ENCODE measurements at places on chromosomes 12 and 14.

GRCh38 chr14:54798465-54799124 is 104.0 kb downstream of the GCH1 start:
- no peak for DNase-seq

DNA sequence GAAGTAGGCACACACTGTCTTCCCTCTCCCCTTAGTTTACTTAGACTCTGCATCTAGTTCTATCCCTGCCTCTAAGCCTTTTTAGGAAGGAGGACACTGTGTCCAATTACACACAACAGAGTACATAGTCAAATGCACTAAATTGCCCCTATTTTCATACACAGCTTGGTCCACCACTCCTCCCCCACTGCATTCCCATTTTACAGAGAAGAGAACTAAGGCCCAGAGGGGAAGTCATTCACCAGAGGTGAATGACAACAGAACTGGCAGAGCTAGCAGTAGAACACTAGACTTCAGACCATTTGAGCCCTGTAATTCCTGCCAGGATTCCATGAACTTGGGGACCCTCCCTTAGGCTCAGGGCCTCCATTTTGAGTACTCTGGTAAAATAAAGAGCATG is 1.1 kb upstream of the JPH4 start:
- no peak for DNase-seq

DNA sequence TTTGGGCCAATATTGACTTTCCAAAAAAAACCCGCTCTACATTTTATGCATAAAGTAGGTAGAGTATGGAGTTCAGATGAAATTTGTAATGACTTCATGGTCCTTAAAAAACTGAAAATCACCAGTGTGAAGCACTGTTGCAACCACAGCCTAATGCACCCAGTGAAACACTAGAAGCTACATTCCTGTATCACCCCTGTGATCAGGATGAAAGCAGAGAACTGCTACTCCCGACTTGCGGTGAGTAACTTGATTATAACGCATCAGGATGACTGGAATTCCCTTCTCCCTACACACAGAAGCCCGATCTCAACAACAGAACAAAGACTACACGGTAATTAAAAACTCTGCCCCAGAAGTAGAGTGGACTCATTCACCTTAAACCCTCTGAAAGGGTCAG is 33.8 kb downstream of the SPTB start:
- DNase-seq: no peak

- DNase-seq: no peak
These were observed 6.4 kb downstream of the JKAMP start for GRCh38 chr14:59490756-59491155.

DNA sequence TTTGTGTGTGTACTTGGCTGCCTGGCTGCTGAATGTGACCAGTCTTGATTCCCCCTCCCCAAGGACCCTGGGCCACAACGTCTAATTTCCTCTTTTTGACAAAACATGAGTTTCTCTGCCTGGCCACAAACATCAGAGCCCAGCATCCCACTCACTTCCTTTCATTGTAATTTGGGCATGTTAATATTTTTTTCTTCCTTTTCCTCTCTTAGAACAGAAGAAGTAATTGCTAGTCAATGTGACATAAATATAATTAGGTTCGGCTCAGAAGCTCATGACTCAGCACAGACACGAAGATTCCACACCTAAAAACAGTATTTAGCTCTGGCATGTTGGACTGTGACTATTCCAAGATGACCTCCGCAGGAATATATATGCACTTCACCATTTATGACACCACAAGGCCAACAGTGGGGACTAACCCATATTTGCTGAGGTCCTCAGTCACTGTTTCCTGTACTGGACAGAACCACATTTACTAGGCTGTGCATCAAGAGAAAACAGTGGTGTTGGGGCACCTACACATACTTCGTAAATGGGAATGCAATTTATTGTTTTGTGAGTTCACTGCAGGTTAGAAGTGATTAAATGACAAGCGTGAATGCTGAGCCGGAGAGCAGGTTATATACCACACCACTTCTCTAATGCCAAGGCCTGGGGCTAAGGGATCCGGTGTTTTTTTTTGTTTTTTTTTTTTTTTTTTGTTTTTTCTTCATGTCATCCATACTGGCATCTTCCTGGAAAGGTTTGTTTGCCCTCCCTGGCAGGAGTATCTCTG is 4.2 kb downstream of the GSG1 start:
- DNase-seq: no peak

- DNase-seq: no peak
These were observed 78.4 kb downstream of the FGD4 start for GRCh38 chr12:32477714-32478113.

DNA sequence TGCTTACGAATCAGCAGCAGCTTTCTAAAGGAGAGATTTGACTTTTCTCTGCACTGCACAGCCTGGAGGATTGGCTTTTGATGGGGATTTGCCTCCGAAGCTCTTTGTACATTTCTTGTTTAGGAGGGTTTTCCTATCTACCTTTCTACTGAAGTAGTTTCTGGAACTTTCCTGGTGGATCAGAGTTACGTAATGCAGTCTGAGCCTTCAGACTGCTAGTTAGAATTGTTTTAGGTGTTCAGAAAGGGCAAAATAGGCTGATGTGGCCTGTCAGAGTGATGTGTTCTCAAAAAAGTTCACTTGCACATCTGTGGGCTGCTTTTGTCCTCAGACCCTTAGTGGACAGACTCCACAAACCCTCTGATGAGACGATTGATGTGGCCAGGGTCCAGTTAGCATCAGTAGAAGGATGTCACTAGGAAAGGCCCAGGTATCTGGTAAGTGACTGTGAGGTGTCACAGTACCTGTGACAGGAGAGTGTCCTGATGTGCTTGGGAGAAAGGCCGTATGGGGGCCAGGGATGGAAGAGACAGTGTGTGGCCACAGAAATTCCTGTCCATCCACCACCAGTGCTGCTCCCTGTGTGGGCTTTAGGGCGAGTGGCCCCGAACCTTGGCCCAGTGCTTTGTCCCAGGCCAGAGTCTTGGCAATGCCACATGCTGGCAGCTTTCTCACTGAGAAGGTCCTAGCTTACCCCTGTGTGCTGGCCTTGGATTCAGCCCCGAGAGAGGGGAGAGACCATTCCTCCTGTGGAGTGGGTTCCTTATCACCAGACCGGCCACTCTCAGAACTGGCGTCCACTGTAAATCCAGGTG is 4.4 kb upstream of the ACADS start:
- no peak for DNase-seq

GRCh38 chr12:109542014-109542413 is 31.3 kb downstream of the MMAB start:
- no peak for DNase-seq

DNA sequence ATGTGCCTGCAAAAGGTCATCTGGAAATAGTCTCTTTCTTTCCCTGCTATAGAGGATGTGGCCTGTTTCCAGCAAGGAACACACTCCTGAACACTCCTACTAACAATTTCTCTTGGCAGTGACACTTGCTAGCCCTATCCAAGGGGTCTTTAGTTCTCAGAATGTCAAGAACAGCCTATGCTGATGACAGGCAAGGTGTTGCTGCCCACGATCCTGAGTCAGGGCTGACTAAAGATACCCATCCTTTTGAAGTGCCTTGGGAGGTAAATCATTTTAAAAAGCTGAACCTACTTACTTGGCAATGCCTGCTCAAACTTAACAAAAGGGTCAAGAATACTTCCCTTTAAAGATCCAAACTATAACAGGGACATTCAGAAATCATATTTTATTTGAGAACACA is 1146.4 kb downstream of the VRK1 start:
- no peak for DNase-seq

DNA sequence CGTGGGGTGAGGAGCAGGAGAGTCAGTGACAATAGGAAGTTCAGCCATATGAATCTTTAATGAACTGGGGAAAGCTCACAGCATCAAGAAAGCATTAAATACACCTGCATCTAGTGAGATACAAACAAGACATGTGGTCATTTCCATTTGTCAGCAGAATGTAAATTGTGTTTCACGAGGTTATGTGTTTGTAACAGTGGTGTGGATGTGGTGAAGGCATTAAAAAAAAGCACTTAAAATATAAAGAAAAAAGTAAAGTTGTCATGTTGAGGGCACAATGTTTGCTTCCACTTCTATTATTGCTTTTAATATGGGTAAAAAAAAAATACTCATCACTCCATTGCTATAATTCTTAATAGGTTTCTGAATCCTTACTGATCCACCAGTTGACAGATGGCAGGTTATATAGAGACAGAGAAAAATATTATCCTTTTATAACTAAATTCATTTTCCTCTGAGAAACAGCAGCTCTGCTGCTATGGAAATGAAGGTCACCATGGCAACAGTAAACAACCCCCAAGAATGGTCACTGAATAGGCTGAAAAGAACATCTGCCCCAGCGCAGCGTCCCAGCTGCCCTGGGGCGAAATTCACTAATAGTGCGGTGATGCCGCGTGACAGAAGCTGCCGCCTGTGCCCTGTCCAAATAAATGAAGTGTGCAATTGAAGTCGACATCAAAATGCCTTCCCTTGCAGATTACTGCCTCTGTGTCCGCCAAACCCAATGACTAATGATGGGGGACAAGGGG is 226.1 kb downstream of the FOXN3 start:
- DNase-seq: no peak

DNA sequence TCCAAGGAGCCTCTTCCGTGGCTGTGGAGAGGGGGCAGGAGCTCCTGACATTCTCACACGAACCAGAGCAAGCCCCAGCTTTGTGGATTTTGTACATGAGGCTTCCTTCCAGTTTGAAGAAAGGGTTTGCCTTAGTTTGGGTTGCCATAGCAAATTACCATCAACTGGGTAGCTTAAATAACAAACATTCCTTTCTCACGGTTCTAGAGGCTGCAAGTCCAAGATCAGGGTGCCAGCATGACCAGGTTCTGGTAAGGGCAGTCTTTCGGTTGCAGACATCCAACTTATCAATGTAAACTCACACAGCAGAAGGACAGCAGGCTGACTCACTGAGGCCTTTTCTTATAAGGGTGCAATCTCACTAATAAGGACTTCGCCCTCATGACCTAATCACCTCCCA is 25.9 kb upstream of the STAB2 start:
- DNase-seq: no peak

GRCh38 chr12:52285851-52286530 is 5.3 kb downstream of the KRT81 start:
- peak; percentile 40 for DNase-seq

DNA sequence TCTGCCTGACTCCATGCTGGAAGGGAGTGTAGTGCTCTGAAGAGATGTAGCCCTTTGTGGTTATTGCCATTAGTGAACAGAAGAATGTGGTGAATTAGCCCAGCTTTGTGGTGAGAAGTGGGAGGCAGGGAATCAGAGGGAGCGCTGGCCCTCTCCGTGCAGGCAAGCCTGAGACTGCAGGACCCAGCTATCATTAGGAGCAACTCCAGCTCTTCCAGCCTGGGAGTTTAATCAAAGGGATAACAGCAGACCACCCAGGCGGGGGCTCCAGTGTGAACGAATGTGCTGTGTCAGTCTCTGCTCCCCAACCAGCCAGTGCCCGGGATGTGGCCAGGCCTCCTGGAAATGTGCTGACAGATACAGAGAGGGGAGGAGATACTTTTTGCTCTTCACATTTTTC is 142.7 kb downstream of the TTLL5 start:
- DNase-seq: no peak

- DNase-seq: no peak
These were observed 14.6 kb upstream of the SP1 start for GRCh38 chr12:53365245-53365904.

DNA sequence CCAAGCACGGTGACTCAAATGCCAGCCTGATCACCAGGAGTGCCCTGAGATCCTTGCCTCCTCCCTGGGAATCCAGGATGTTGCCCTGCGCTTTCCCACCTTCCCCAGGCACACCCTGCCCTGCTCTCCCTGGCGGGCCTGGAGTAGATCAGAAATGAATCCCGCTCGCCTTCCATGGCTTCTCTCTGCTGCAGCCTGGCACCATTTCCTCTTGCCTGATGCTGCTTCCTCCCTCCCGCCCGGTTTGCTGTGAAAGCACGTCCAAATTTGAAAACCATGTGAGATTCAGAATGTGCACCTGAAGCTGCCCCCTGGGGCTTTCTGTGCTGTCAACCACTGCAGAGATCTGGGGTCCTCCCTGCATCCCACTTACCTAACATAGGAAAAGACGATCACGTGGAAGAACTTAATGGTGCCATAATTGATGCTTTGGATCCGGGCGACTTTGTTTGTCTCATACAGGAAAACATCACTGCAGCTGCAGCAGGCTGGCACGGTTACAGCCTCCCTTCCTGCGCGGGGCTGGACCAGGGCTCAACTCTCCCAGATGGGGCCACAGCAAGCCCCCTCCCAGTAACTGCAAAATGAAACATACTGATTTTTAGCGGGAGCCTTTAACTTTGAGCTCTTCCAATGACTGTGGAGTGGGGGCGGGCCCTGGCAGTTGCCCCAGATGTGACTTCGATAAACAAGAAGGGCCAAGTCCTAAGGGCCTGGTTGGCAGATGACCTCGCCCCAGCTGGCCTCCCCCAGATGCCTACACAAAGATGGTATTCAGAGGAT is 24.9 kb upstream of the C12orf76 start:
- DNase-seq: no peak

- peak; percentile 95 for DNase-seq
These were observed 7.6 kb downstream of the TSPAN9 start for GRCh38 chr12:3084742-3085141.

DNA sequence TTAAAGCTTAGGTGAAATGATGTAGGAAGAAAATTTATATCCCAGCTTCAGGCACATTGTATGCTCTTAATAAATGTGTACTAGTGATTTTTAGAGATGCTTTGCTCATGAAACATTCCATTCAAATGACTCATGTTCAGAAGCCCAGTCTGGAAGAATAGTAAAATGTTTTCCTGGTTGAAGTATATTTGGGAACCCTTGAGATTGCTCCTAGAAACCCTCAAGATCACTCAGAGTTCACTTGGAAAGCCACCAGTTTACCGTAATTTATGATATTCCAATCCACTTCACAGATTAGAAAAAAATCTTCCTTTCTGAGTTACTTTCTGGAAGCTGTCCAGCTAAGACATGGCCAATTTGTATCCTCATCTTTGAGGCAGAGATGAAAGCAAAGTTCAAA is 186.4 kb downstream of the SYT10 start:
- no peak for DNase-seq

DNA sequence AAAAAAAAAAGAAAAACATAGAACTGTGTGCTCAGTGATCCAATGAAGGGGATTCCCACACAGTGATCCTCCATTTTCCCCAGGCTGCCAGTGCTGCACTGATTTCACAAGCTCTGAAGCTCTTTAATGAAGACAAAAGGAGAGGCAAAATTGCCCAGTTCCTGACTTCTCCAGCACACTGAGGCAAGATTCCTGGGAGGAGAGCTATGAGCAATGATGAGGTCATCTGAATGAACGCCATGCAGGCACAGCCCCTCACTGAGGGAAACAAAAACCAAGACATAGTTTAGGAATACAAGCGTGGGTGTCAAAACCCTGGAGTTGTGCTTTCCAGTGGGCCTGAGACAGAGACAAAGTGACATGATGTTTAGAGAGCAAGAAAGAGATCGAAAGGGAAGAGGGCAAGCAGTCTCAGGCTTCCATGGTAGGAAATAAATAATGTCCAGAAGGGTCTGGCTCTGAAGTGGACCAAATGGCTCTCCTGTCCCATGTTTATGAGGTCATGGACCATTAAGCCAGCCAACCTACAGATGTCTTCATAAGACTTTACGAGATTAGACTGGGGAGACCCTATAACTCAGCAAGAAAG is 40.9 kb upstream of the SMUG1 start:
- DNase-seq: no peak
